PC-3 (cell line): ENCODE measurements at places on chromosomes 4 and X. TPM values are rescaled to one million over a fixed set of nuclear protein-coding genes. Genes with fewer than 3 reads are reported as not detected.

Gene ZC4H2
- 11.8 and 12.3 TPM in 2 replicates for total RNA-seq

Gene UGT2B10
- total RNA-seq, result not detected in 2 replicates

Gene HSD17B13
- total RNA-seq, result 0.18 TPM in 1 of 2 replicates, not detected in the other

Gene SCML2
- 3.5 and 4.8 TPM in 2 replicates for total RNA-seq

GRCh38 chr4:9947168-9948062 is 73.9 kb downstream of the SLC2A9 start:
- no peak for DNase-seq

GRCh38 chr4:106502106-106502699 is 133.6 kb upstream of the GIMD1 start:
- DNase-seq, result peak; percentile 77

DNA sequence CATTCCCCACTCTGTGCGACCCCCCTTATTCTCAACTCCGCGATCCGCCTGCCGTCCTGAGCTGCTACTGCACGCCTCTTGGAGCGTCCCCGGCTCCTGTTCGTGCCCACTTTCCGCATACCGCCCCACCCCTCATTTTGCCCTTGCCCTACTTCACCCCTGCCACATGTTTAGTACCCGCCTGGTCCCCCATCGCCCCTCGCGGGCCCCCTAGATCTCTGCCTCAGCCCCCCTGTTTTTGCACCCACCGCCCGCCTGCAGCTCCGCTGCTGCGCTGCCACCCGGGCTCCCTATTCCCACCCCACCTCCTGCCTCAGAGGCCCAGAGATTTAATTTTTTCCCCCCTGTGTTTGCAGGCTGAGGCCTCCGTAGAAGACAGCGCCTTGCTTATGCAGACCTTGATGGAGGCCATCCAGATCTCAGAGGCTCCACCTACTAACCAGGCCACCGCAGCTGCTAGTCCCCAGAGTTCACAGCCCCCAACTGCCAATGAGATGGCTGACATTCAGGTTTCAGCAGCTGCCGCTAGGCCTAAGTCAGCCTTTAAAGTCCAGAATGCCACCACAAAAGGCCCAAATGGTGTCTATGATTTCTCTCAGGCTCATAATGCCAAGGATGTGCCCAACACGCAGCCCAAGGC is 1.4 kb downstream of the MAGED1 start:
- DNase-seq, result no peak

DNA sequence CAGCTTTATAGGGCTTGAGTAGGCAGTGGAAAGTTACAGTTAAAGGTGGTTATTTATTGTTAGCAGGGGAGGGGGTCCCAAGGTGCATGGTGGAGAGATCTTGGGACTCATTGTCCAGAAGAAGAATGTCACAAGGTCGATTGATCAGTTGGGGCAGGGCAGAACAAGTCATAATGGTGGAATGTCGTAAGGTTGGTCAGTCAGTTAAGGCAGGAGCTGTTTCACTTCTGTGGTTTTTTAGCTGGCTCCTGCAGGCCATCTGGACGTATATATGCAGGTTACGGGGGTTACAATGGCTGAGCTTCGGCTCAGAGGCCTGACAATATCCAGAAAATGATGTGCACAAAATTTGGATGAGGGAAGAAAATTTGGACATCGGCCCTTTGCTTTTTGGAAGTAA is 7.1 kb downstream of the OFD1 start:
- peak; percentile 12 for DNase-seq

GRCh38 chr4:150078041-150078578 is at the start of gene DCLK2:
TSS of gene DCLK2 (plus strand) at chr4:150078445. CDS start at chr4:150079028, 583 bp downstream.
- DNase-seq, result peak; percentile 50

GRCh38 chrX:109936114-109936513 is 66.8 kb upstream of the TMEM164 start:
- DNase-seq, result no peak

DNA sequence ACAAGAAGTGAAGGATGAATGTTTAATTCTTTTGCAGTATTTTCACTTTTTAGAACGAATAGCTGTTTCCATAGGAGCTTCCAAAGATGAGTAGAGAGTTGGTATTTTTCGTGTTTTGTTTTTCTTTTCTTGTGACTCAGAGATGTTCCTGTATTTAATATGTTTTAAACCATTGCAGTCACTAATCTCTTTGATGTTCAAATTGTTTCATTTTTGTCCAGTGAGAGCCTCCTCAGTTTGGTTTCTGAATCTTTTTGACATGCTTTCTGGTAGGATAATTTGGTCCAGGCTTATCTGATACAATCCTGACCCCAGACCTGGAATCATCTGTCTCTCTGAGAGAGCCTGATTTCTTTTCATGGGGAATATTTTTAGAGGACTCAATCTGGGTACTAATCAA is 41.6 kb downstream of the BEX3 start:
- no peak for DNase-seq

GRCh38 chr4:112766422-112766821 is 129.5 kb downstream of the LARP7 start:
- peak; percentile 27 for DNase-seq

- DNase-seq, result no peak
Observed at GRCh38 chrX:139929876-139930275, 3.0 kb downstream of the ATP11C start.

- peak; percentile 66 for DNase-seq
Observed at GRCh38 chrX:125205133-125205917, 114.3 kb upstream of the TEX13C start.

DNA sequence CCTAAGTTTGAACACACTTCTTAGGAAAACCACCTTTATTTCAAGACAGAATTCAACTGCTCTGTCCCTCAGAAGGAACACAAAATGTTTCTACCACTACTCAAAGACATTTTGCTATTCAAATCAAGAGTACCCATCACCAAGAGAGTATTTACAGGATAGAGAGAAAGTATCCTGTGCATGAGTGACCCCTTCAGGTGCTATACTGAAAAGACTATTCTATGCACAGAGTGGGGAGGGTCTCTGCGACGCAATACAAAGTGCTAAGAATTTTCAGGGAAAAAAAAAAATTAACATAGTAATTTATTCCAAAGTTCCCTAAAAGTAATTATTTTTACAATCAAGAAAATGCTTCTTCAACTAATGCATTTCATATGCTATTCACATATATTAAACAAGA is 346.4 kb upstream of the FAM241A start:
- peak; percentile 19 for DNase-seq

GRCh38 chr4:107997794-107998193 is 8.1 kb downstream of the HADH start:
- DNase-seq, result no peak

GRCh38 chrX:49238735-49239134 is 3.5 kb downstream of the CCDC22 start:
- DNase-seq, result no peak

GRCh38 chrX:9285342-9285771 is 179.5 kb upstream of the TBL1X start:
- DNase-seq, result peak; percentile 32

DNA sequence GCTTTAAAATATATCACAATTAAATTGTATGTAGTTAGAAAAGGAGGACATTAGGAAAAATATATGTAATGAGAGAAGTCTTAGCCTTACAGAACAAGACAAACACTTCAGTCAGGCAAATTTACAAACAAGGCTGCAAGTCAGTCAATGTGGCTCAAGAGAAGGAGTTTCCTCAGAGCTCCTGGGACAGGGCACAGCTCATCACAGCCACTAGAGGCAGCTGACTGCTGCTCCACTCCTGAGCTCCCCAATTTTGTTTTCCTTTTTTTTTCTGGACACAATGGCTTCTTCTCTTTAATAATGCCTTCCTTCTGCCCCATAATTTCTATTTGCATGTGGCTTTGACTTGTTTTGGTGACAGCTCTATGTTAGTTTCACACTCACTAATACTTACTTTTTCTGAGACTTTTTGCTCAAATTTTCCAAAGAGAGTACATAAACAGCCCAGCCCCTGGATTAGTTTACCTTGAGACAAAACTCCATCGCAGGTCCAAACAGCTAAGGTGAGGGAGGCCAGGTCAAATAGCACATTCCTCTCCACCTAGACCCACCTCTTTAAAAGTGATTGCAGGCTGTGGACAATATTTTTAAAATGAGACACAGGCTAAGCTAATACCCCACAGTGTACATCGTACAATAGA is 850.4 kb upstream of the FRG1 start:
- peak; percentile 25 for DNase-seq

- DNase-seq, result peak; percentile 76
Observed at GRCh38 chr4:44145868-44146267, 302.7 kb downstream of the KCTD8 start.

- DNase-seq, result peak; percentile 80
Observed at GRCh38 chr4:159446266-159446976, 343.5 kb downstream of the RAPGEF2 start.
